ENCODE measurements at places on chromosomes 16 and 17.
A peak's percentile ranks its signal among the peaks of the same experiment; 100 is the strongest.

DNA sequence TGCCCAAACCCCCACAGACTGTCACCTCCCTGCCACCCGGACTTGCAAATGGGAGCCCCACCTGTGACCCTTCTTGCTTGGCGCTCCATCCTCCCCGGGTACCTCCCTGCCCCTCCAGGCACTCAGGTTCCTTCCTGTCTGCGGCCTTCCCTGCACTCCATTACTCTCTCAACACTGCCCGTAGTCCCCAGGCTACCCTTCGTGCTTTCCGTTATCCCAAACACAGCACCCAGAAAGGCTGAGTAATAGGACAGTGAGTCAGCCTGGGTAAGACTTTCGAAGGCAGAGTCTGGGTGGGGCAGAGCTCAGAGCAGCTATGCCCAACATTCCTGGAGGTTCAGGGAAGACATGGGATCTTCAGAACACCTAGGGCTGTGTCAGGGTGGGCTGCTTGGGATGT, 16.6 kb upstream of the C16orf74 start:
- peak; percentile 87 for DNase-seq

- peak; percentile 33 for DNase-seq
Observed at GRCh38 chr17:61065263-61065773, 334.3 kb upstream of the TBX2 start.

DNA sequence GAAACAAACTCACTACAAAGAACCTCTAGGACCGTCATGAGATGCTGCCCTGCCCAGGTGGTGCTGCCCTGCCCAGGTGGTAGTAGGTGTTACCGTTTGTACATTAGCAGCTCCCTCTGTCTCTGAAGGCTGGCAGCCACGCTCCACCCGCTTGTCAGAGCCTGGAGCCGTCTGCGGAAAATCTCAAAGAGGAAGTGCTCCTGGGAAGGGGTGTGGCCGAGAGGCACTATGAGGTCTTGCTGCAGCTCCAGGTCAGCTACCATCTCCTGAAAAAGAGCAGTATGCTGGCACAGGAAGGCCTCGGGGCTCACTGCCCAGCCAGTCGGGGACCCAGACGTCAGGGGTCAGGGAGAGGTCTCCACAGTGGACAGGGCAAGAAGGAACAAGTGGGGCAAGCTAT, 28.3 kb downstream of the ZNF276 start:
- DNase-seq, result no peak

- DNase-seq, result no peak
Observed at GRCh38 chr17:30975042-30975820, 4.4 kb downstream of the RNF135 start.

- DNase-seq, result no peak
Observed at GRCh38 chr16:82201926-82202325, 31.9 kb upstream of the MPHOSPH6 start.

DNA sequence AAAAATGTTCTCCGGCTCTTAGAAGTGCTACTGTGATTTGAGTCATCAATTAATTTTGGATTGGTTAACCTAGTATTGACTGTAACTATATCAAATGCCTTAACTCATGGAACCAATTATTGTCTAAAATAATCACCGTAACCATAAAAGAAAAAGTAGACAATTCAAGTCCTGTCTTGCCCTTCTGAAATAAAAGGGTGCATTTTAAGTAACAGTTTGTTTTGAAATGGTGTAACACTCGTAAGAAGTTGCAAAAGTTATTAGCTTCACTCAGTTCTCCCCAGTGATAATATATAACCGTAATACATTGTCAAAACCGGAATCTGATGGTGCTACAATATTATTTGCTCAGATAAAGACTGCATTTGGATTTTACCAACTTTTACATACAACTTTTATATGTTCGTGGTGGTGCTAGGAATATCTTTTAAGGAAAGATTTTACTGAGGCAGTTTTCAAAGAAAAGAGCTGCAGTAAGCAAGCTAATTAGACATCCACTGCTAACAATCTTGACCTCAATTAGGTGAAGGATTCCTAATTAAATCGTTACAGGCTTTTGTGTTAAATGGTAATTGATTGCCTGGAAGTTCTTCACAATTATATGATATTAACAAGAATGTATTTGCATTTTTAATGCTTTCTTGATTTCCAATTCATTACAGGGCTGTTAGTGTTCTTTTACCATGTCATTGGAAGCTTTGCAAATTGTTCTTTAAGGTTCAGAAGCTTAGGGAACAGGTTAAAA, 413.1 kb upstream of the MON1B start:
- DNase-seq, result no peak

DNA sequence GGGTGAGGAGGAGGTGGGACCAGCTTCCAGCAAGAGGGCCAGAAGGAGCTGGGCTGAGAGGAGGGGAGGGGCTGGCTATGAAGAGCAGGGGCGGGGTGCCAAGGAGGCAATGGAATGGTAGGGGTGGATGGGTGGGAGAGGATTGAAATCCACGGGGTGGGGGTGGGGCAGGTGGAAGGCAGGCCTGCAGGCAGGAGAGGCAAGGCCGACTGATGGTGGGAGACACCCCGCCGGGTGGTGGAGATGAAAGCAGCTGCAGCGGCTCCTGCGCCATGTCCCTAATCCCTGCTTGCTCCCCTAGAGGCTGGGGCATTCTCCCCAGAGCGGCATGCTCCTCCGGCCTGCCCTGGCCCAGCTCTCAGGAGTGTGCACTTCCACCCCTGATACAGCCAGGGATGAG, 27.8 kb upstream of the TAC4 start:
- no peak for DNase-seq

- DNase-seq, result no peak
Observed at GRCh38 chr17:50055055-50055425, 870 bp upstream of the ITGA3 start.

DNA sequence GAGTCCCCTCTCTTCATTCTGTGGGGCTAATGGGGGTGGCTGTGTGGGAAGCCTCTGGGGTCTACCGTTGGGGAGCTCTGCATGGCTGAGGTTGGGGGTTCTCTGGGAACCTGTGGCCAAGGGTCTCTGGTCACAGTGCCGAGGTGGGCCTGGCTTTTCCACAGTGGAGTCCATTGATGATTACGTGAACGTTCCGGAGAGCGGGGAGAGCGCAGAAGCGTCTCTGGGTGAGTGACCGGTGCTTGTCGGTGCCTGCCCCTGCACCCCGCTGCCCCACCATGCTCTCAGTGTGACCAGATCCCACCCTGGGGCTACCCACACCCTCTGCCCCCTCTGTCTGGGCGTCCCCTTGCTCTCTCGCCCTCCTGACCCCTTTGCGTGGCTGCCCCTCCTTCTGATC, 4.5 kb downstream of the LAT start:
- no peak for DNase-seq

DNA sequence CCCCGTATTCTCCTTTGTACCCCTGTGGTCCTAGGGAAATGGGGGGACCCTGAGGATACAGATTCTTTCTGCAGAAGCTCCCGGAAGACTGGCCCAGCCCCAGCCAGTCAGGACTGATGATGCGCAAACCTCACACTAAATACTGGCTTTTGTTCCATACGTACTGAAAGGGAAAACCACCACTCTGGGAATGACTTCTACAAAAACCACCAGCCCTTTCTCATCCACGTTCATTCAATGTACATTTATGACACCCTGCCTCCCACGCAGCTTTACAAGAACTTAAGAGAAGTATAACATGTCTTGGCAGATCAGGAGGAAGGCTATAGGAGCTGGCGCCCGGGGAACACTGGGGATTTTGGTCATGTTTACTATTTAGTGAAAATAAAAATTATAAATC, 70.6 kb downstream of the MARCHF10 start:
- DNase-seq, result no peak

Data from fibroblast of skin of abdomen (primary cell).